ENCODE measurements at places on chromosomes 3 and 15.
A peak's percentile ranks its signal among the peaks of the same experiment; 100 is the strongest.

- peak; percentile 38 for DNase-seq
These were observed 37.0 kb downstream of the CDC25A start for GRCh38 chr3:48151058-48151806.

DNA sequence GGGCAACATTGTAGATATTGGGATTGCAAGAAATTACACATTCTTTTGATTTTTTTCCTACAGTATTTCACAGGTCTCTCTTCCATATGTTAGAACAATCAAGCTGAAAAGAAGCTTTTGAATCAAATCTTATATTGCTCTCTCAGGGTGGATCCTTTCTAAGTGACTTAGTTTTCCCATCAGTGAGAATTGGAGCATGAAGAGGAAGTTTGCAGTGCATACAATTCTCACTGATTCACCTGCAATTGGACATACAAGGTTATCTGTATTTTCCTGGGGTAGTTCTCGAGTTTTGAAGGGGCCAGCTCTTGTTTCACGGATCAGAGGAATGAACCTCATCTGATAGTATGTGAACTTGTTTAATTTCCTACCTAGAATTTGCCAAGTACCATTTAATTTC lies 150.8 kb downstream of the PEX5L start:
- no peak for DNase-seq

GRCh38 chr3:171005648-171006047 lies 20.9 kb downstream of the SLC2A2 start:
- no peak for DNase-seq

DNA sequence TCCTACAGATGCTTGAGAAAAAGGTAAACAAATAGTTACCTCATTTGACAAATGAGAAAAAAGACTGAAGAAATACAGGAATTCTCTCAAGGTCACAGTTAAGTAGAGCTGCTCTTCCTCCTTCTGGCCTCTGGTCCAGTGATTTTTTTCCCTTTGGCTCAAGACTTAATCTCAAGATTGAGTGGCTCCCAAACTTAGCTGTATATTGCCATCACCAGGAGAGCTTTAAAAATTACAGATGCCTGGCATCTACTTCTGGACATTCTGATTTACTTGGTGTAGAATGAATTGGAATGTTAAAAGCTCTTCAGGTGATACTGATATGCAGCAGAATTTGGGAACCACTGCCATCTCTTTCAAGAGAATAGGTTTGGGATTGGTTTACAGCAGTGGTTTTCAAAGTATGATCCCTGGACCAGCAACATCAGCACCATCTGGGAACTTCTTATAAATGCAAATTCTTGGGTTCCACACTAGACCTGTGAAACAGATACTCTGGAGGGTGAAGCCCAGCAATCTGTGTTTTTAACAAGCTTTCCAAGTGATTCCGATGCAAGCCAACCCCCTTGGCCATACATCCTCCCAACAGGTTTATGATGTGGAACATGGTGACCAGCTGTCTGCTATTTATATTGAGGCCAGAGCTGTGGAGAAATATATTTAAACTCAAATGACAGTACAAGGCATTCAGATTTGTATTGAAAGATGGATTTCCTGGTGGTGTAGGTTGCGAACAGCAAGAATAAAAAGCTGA lies 333.0 kb upstream of the RARB start:
- DNase-seq: no peak

DNA sequence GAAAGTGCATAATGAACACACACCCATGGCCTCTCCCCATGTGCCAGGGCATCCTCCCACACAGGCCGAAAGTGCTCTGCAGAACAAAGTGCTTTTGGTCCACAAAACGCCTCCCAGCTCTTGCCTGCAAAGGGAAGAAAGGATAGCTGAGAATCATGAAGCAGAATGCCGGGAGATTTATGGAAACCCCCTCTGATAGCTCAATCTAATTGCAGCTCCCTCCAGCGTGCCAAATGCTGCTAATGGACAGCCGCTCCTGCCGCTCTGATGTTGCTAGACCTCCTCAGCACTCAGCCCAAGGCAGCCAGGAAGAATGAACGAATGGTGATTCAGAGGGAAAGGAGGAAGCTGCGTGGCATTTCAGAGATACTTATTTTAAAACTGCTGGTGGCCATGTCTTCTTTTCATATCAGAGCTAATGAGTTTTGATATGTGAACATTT lies 145.3 kb downstream of the TJP1 start:
- DNase-seq: no peak

GRCh38 chr3:188942191-188942590 lies 229.6 kb upstream of the TPRG1 start:
- no peak for DNase-seq

GRCh38 chr3:34323517-34323916 lies 525.1 kb downstream of the PDCD6IP start:
- DNase-seq: no peak
